ENCODE measurements at places on chromosomes 3 and 15.

GRCh38 chr3:97121386-97121785 is 307.0 kb downstream of the EPHA6 start:
- DNase-seq = no peak

DNA sequence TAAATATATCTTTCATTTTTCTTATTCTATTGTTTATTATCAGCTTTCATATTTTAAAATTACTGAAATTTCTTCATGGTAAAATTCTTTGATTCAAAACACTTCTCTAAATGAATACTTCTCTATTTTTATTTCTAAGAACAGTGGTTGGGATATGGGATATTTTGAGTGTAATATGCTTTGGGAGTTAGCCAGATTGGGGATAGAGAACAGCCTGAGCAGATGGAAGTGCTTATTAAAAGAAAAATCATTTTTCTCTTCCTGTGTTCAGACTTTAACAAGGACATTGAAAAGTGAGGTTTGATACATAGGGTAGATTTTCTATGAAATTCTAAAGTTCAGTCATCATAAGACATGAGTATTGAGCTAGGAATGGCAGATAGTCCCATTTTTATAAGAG is 84.8 kb downstream of the COL6A5 start:
- no peak for DNase-seq

DNA sequence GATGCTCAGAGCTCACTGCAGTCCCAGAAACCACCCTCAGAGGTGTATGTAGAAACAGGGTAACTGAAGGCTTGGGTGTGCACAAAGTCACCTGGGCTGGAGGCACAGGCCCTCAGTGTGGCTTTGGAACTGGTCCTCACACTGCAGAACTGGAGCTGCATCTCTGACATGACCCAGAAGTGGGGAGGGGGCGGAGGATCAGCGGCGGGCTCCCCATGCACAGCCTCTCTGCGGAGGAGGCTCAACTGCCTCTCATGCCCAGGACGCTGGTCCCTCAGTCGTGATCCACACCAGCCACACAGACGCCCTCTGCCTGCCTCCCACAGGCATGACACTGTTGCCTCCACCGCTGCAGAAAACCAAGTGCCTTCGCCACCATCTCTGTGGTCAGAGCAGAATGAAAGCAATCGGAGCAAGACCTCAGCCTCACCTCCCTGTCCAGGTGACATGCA is 73.7 kb downstream of the TM2D3 start:
- DNase-seq = no peak

DNA sequence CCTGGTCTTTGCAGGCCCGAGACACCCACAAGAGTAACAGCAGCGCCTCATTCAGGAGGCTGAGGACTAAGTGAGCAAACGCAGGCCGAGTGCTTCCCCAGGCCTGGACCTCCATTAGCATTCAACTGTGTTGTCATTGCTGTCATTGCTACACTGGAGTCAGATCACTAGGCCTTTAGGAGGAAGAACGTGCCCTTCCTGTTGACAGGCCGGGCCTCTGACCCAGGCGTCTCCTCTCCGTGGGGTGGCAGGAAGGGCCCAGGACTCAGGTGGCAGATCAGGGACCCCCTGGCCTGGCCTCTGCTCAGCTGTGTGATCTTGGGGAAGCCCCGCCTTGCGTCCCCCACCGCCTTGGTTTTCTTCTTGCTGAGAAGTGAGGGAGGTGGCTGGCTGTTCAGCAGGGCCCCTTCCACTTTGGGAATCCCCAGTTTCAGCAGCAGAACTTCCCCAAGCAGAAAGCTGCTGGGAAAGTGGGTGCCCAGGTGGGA is 19.1 kb downstream of the ZDHHC19 start:
- no peak for DNase-seq

GRCh38 chr3:130907966-130908365 is 14.1 kb downstream of the ATP2C1 start:
- DNase-seq = no peak

GRCh38 chr15:29921130-29921601 is 98.9 kb upstream of the TJP1 start:
- DNase-seq = no peak

- no peak for DNase-seq
These were observed 17.5 kb upstream of the MYO5A start for GRCh38 chr15:52546031-52546751.

DNA sequence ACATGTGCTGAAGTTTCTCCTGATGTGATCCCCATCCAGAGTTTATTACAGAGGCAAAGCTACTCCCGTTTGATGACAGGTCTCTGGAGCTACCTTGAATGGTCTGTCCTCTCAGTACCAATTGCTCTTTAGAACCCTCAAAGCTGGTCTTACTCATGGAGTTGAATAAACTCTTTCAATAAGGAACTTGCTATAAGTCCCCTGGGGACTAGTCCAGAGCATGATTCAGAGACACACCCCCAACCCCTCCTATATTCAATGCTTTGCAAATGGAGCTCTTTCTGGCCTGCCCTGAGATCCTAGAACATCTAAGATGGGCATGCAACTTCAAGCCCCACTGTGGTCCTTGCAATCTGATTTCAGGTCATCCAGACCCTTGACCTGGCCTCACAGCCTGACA is 23.9 kb upstream of the TPM1 start:
- DNase-seq = no peak

GRCh38 chr15:42918047-42918446 is 2.5 kb downstream of the TTBK2 start:
- no peak for DNase-seq

DNA sequence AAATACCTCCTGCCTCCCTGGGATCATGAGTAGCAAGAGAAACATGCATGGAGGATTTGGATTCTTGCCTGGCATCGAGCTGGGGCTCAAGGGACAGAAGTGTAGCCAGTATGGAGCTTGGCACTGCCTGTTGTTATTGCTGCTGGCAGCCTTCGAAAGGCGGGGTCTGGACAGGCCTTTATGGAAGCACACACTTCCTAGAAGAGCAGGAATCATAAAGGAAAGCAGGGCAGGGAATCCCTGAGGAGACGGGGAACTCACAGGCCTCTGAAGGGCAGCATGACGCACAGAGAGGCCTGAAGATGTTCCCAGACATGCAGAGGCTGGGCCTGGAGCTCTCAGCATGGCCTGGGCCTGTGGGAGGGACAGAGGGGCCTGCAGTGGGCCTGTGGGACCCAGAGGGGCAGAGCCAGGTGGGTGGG is 18.6 kb upstream of the SLC41A3 start:
- DNase-seq = no peak

DNA sequence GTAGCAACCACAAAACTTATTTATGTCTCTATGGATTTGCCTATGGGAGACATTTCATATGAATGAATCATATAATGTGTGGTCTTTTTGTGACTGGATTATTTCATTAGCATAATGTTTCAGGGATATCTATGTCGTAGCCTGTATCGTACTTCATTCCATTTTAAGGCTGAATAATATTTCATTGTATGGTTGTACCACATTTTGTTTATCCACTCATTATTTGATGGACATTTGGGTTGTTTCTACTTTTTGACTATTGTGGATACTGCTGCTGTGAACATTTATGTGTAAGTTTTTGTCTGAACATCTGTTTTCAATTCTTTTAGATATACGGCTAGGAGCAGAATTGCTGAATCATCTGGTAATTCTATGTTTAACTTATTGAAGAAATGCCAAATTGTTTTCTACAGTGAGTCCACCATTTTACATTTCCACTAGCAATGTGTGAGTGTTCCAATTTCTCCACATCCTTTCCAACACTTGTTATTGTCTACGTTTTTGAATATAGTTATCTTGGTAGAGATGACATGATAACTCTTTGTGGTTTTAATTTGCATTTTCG is 134.4 kb upstream of the DAZL start:
- no peak for DNase-seq

DNA sequence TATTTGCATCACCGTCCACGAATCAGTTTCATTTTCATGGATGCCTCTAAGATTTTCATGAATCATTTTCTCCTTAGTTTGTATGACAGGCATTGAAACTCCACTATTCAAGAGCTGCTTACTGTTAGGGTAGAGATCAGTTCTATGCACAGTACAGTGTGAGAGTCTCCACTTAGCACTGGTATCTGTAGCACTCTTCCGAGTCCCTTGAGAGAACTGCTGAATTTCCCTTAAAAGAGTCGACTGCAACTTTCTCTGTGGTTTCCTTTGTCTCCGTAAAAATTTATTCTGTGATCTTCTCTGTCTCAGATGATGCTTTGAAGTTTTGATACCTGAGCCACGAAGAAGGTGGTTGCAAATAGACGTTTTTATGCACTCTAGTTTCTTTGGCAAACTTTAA is 14.8 kb downstream of the GTPBP8 start:
- DNase-seq = no peak

GRCh38 chr3:167502401-167502800 is 28.6 kb upstream of the SERPINI2 start:
- no peak for DNase-seq

GRCh38 chr15:90400005-90400758 is 12.1 kb downstream of the IQGAP1 start:
- DNase-seq = no peak

DNA sequence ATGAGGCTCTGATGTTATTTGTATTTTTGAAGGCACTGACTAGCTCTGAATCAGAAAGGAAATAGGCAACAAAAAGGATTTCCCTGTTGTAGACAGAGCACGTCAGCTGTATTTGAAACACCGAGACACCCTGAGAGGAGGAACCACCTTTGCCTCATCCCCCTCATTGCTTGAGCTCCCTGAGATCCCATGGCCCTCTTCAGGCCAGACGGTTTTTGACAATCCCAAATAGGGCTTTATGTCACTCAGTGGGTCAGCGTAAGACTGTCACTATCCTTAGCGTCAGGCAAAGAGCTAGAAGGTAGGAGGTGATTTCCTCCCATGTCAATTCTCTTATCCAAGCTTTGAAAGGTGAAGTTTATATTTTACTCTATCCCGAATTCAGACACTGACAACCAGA is 254.3 kb downstream of the ZNF621 start:
- no peak for DNase-seq

GRCh38 chr3:173553635-173554280 is 156.2 kb downstream of the NLGN1 start:
- DNase-seq = no peak

- DNase-seq = no peak
These were observed 49.7 kb downstream of the MEF2A start for GRCh38 chr15:99615460-99615859.

DNA sequence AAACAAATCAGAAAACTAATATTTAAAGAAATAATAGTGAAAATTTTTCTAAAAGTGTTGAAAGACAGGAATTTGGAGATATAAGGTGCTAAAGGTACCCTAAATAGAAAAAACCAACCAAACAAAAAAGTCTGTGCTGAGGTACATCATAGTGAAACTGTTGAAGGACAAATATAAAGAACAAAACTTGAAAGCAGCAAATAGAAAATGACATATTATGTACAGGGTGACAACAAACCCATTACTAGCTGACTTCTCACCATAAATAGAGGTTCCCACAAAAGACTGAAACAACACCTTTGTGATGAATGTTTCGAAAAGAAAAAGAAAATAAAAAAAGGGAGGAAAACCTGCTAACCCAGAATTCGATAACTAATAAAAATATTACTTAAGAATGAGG is 502.5 kb upstream of the NECTIN3 start:
- DNase-seq = no peak

GRCh38 chr15:58057559-58057958 is 8.0 kb downstream of the ALDH1A2 start:
- no peak for DNase-seq

GRCh38 chr3:12221663-12222062 is 63.0 kb upstream of the TIMP4 start:
- DNase-seq = no peak

GRCh38 chr3:2156244-2156847 is 57.7 kb downstream of the CNTN4 start:
- DNase-seq = no peak
